NCI-H446 treated with DMSO at 0.1 percent for 48 hours (cell line): ENCODE measurements at places on chromosomes 7 and 10.
A peak's percentile ranks its signal among the peaks of the same experiment; 100 is the strongest.

DNA sequence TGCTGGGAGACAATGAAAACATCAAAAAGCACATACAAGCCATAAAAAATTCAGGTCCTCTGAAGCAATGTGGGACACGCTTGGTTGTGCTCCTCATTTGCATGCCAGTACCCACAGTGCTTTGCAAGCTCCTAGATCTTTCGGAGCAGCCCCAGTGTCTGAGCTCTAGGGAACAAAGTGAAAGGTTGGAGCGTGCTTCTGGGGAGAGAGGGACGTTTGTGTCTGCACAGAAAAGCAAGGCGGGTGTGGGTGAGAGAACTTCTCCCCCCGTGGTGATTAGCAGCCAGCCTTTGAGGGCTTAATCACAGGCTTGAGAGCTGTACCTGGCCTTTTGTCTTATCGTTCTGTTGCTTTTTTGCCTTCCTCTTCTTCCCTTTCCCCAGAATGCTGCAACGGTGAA, 76.7 kb upstream of the HABP2 start:
- no peak for DNase-seq

DNA sequence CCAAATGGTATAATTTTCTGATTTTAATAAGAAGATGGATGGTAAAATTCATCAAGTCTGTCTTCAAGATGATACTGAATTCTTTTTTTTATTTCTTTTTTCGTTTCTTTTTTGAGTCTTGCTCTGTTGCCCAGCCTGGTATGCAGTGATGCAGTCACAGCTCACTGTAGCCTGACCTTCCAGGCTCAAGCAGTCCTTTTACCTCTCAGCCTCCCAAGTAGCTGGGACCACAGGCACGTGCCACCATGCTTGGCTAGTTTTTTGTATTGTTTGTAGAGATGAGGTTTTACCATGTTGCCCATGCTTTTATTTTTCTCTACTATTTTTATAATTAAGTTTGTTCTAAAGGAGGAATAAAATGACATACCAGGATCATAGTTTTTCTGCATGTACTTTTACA, 52.1 kb upstream of the HELLS start:
- no peak for DNase-seq

- DNase-seq, result no peak
Measured at GRCh38 chr10:109957092-109957797, 33.9 kb upstream of the XPNPEP1 start.

DNA sequence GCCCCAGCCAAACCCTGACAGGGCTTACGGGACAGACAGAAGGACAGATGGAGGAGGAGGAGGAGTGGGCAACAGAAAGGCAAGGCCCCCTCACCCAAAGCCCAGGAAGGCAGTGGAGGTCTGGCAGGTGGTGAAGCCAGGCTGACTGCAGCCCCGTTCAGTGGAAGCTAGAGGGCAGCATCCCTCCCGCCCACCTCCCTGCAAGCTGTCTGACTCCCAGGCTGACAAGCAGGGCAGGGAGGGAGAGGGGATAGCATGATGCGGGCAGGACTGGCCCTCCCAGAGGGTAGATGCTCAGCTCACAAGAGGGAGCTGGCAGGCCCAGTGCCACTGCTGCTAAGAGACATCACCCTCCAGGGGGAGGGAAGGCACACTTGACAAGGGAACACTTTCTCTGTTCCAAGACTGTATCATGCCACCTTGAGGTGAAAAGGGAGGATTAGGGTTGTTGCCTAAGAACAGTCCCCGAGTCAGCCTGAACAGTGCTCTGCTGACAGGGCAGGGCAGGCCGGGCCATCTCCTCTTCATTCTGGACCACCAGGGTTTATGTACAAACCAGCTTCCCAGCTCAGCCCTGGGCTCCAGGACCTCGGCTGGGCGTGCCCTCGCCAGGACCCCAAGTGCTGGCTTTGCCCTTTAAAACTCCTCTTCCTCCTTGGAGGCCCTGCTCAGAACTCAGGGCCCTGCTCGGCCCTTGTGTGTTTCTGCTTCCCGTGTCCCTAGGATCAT, 61.8 kb downstream of the RASGEF1A start:
- DNase-seq, result peak; percentile 10

GRCh38 chr10:71332466-71332865, 13.4 kb downstream of the SLC29A3 start:
- no peak for DNase-seq
